Pancreas (tissue), 10 donors: ENCODE measurements at places on chromosomes 12 and 14. TPM values are rescaled to one million over a fixed set of nuclear protein-coding genes. Genes with fewer than 3 reads are reported as not detected.

GRCh38 chr12:113040722-113041171, 15.8 kb upstream of the DTX1 start:
- H3K4me1 ChIP-seq, result no peaks in the 10 kb centered on the region
- DNase-seq, result no peak
- no peak overlapping the region for H3K4me3 ChIP-seq
- no peaks in the 10 kb centered on the region for H3K36me3 ChIP-seq

TMEM233 gene
- total RNA-seq, result 0.05 TPM

CPM gene
- 11.0 TPM for total RNA-seq

DNA sequence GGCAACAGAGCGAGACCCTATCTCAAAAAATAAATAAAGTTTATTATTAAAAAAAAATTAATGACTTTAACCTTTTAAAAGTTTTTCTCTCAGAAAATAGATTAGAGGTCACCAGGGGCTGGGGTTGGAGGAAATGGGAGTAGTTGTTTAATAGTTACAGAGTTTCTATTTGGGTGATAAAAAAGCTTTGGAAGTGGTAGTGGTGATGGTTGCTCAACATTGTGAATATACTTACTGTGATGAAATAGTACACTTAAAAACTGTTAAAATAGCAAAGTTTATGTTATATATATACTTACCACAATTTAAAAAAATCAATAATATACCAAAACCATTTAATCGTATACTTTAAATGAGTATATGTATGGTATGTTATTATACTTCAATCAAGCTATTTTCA, 59.6 kb downstream of the ARL6IP4 start:
- H3K36me3 ChIP-seq, result no peaks in the 10 kb centered on the region
- H3K4me3 ChIP-seq, result no peak overlapping the region
- no peaks in the 10 kb centered on the region for H3K27me3 ChIP-seq
- DNase-seq, result no peak

FSCB gene
- not detected for total RNA-seq

DEPDC4 gene
- 1.4 TPM for total RNA-seq

- DNase-seq, result peak; percentile 4
- H3K4me1 ChIP-seq, result no peaks in the 10 kb centered on the region
- H3K4me3 ChIP-seq, result no peak overlapping the region
- H3K27ac ChIP-seq, result no peak overlapping the region
- H3K27me3 ChIP-seq, result no peaks in the 10 kb centered on the region
Measured at GRCh38 chr12:225012-225411, 11.1 kb upstream of the SLC6A12 start.

AJUBA gene
- 15.0 TPM for total RNA-seq

GRCh38 chr12:62846491-62846890, 88.5 kb downstream of the PPM1H start:
- DNase-seq, result no peak
- H3K27me3 ChIP-seq, result no peaks in the 10 kb centered on the region
- no peak overlapping the region for H3K27ac ChIP-seq

GRCh38 chr12:46179693-46180452, 89.0 kb downstream of the SLC38A1 start:
- no peak overlapping the region for H3K4me3 ChIP-seq
- H3K27me3 ChIP-seq, result no peaks in the 10 kb centered on the region
- DNase-seq, result no peak
- no peak overlapping the region for H3K27ac ChIP-seq
- H3K36me3 ChIP-seq, result no peaks in the 10 kb centered on the region

KLRK1 gene
- 0.60 TPM for total RNA-seq
